ENCODE measurements at places on chromosomes 7 and 10.

- DNase-seq = no peak
Observed at GRCh38 chr10:121597504-121598262, 561 bp downstream of the FGFR2 start.

DNA sequence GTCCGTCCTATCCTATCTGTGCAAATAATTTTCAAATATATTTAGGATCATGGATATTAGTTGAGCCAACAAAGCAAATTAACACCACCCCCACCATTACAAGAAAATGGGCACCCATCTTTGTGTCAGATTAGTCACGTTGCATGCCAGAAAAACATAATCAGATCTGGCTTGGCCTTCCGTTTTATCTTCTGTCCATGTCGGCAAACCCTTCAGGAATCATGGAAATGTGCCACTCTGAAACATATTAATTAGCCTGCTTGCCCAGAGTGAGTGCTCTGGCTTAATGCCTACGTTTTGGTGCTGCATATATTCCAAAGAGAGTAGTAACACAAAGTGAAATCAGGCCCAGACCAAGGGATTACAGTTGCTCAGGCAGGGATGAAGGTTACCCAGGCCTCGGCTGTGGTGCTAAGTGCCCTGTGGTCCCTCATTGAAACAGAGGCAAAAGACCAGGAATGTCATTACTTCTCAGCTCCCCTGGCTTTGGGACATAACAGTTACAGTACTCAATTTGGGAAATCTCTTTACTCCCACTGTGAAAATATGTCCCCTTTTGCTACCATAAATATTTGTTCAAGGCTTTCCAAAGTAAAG is 154.0 kb upstream of the LSM8 start:
- no peak for DNase-seq

- DNase-seq = no peak
Observed at GRCh38 chr7:32089256-32089655, 19.0 kb upstream of the PDE1C start.

DNA sequence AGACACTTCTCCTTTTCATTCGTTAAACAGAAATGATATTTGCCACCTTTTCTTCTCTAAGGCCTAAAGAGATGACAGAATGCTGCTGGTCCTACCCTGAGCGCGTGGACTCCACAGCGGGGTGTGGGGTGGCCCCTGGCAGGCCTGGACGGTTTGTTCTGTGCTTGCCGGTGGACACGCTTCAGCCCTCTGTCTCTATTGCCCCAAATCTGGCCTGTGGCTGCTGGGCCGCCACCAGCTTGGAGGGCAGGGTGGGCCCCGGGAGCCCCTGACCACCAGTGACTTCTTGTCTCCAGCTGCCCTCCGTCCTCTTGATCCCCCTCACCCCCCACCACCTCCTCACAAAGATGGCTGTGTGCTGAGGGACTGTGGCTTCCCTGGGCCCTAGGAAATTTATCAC is 5.7 kb downstream of the CHST3 start:
- no peak for DNase-seq

DNA sequence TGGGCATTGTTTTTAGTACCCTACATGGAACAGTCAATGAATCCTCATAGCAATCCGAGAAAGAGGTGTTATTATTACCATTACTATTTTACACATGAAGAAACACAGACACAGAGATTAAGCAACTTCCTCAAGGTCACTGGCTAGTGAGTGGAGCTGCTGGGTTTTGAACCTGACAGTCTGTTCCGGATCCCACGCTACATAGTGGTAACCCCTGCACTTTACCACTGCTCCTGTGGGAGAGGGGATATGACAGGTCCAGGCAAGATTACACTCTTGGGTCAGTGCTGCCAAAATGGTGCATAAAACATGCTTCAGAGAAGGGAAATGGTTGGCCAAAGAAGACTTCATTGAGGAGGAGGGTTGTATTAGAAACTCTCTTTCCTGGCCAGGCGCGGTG is 185.7 kb downstream of the XPNPEP1 start:
- no peak for DNase-seq

DNA sequence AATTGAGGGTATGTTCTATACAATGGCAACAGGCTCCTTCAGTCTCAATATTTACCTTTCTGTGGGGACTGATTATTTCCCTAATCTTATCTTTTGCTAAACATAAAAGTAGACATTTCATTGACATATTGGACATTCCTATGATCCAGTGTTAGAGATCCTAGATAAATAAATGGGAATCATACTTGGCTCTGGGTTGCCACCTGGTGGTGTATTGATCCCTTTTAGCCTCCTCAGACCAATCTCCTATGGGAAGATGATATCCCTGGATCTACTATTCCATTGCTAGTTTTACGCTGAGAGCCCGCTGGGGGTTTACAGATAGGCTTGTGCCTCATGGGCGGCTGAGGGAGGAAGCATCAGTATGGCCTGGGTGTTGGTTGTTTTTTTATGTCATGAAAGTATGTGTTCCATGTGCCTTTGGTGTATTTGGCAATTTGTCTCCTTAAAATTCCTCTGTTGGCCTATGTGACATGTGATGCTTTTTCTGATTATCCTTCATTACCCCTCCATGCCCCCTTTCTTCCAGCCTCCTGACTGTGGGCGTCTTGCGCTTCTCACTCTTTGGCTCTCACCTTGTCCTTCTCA is 18.8 kb downstream of the CELF2 start:
- DNase-seq = no peak

DNA sequence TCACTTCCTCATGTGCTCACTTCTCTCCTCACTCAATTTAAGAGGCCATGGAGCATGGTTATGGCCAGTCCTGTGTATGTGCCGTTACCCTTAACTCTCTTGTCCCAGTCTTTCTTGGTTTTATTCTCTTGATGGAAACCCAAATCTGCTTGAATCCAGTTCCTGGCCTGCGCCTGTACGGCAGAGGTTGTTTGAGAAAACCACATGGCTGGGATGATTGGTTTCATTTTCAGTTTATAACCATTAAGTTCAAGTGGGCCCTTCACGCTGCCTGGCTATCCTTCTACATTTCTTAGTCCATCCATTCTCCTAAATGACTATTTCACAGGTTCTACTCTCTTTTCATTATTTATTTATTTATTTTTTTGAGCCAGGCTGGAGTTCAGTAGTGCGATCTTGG is 1.6 kb upstream of the ZNF239 start:
- no peak for DNase-seq

DNA sequence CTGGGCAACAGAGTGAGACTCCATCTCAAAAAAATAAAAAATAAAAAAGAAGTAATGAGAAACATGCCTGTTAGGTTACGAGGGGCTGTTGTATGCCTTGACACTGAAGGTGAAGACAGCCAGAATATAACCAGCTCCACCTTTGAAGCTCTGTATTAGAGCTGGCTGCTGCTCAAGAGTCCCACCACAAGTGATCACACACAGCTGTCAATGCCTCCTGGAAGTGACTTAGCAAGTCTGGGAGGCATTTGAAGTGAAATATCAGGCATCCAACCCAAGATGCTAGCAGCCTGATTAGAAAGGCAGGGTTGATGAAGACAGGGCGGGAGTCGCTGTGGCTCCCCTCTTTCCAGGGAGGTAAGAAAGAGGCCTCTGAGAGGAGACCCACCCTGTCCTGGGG is 34.1 kb upstream of the INPP5F start:
- DNase-seq = no peak

GRCh38 chr10:88459530-88459929 is 123.6 kb downstream of the RNLS start:
- DNase-seq = no peak

GRCh38 chr7:149819961-149820340 is 18.2 kb upstream of the ZNF862 start:
- DNase-seq = peak; percentile 23

DNA sequence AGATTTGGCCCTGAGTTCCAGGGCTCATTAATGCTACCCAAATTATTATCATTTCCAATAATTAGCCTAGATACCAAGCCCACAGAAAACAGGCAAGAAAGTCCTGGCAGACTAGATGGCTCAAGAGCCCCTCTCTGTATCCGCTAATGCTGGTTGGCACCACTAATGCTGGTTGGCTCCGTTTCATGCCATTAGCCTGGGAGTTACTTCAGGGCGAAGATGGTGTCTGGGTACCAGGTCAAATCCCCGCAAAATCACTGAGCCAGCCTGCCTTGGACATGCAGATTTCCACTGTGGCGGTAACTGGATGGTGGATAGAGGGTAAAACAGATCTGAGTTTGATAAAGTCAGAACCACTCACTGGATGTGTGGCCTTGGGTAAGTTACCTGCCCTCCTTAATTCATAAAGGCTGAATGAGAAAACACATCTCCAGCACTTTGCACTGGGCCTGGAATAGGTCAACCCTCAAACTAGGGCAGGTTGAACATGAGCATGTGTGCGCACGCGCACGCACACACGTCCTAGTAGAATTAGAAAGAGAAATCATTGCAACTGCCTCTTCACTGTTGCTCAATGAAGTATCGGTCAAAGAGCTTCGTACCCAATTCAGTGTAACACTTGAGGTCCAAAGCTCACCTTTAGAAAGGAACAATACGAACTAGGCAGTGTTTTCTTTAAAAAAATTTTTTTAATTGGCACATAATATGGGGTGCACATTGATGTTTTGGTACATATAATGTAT is 91.5 kb downstream of the PRPF18 start:
- no peak for DNase-seq

GRCh38 chr10:20912969-20913368 is 15.9 kb upstream of the NEBL start:
- DNase-seq = no peak

GRCh38 chr10:84665883-84666463 is 337.6 kb downstream of the CCSER2 start:
- DNase-seq = no peak

- DNase-seq = no peak
Observed at GRCh38 chr7:55072251-55072650, 53.4 kb downstream of the EGFR start.

DNA sequence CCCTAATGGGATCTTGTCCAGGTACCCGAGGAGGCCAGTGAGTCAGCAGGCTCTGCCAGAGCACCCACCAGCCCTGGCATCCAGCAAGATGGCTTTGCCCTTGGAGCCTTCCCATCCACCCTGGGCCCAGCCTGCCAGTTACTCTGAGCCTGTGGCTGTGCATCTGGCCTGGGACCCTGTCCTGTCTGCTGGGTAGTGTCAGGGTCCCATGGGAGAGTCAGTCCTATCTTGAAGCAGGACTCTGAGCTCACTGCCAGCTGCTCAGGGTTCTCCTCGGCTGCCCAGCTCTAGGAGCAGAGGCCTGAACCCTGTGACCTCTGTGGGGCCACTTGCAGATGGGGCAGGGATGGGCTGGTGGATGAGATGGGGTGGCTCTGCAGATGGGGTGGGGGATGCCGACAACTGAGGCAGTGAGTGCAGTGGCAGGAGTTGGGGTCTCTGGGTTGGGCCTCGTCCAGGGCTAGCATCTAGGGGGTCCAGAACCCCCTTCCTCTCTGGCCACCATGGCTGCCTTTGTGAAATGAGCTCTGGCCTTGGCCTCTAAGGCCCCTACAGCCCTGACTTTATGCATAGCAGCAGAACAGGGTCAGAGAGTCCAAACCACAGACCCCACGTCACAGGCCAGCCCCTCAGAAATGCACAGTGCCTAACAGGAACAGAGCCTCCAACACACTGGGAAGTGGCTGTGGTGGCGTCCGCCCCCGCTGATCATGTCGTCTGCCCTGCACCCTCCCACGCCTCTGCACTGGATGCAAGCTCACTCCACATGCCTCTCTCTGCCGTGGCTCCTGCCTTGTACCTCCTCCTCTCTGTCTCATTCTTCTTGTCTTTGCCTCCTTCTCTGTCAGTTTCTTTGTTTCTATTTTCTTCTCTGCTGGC is 88.1 kb upstream of the RET start:
- DNase-seq = peak; percentile 25

DNA sequence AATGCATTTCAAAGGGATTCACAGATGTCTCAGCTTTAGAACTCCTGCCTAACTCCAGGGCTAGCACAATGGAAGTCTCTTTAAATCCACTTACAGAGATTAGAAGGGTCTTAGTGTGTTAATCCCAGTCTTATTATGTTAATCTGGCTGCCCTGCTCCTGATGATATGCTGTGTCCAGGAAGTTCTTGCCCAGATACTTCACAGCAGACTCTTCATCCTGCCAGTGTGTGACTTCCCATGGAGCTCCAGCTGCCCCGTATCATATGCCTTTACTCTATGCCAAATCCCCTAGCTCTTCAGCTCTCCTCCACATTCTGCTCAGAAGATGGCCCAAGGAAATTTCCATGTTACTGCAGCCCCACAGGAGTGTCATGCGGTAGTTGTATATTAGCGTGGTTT is 533.8 kb downstream of the GALNT17 start:
- no peak for DNase-seq

DNA sequence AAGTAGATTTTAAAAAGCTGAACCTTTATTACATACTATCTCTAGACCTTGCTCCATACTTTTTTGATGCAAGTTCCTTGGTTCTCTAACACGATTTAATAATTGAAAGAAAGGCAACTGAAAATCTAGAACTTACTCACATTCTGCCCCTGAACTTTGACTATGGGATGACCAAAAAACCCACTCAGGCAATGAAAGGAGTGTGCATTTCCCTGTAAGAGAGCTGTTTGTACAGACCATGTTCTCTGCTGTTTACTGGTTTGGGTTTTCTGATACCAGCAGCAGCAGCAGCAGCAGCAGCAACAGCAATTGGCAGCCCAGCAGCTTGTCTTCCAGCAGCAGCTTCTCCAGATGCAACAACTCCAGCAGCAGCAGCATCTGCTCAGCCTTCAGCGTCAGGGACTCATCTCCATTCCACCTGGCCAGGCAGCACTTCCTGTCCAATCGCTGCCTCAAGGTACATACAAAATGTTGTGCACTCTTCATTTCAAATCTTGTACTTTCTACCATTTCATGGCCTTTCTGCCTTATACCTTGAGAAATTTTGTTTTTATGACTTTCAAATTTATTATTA is 216.7 kb downstream of the FOXP2 start:
- no peak for DNase-seq

DNA sequence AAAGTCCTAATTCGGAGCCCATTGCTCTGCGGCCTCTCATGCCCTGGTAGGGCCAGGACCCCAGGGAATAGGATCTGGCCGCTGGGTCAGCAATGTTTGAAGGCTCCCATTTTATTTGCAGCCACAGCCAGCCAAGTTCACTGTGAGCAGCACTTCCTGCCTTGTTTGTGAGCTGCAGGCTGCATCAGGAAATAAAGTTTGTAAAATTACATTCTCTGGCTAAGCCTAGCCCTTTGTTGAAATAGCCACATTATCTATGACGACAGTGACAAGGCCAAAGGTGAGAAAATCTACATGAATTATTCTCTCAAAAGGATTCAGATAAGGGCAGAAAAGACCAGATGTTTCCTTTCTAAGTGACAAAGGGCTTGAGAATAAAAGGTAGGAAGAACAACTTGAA is 23.7 kb upstream of the ITGB1 start:
- no peak for DNase-seq

DNA sequence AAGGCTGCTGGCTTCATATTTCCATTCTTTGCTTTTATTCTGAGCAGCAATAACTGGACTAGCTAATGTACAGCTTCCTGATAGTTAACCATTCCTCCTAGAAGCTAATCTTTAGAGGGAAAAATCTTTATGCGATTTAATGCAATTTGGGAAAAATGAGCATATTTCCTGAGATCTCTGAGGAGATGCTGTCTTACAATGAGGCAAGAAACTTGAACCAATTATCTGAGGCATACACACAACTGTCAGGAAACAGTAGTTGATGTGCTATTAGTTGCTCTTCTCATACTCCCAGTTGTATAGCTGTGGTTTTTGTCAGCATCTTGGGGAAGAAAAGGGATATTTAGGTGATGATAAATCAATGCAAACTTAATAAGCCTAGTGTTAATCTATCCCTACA is 265.9 kb downstream of the NEBL start:
- DNase-seq = no peak
